AG20443 (cell line): ENCODE measurements at places on chromosomes 4 and X.

DNA sequence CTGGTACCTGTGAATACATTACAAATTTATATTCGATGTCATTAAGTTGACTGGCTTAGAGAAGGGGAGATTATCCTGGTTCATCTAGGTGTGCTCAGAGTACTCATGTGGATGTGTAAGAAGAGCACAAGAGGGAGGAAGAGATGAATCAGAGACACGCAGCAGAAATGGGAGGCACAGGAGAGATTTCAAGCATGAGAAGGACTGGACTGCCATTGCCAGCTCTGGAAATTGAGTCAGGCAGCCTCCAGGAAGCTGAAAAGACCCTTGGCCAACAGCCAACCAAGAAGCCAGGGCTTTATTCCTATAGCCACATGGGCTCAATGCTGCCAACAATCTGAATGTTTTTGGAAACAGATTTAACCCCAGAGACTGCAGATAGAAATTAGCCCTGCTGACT lies 1390.0 kb downstream of the STIM2 start:
- DNase-seq: no peak

DNA sequence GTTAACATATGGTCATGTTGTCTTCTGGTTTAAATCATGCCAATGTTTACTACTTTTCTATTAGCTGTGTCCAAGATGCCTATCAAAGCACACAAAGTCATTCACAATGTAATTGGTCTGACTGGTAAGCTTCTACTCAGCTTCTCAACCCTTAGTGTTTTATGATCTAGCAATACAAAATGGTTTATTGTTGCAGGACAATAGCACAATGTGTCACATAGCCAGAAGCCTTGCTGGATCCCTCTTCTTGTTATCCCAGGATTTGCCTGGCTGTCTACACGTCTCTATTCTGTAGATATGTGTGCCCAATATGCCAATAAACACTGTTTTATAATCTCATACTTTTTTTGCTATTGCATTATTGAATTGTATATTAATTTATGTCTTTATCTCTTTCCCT lies 1111.0 kb upstream of the AGA start:
- DNase-seq: no peak

DNA sequence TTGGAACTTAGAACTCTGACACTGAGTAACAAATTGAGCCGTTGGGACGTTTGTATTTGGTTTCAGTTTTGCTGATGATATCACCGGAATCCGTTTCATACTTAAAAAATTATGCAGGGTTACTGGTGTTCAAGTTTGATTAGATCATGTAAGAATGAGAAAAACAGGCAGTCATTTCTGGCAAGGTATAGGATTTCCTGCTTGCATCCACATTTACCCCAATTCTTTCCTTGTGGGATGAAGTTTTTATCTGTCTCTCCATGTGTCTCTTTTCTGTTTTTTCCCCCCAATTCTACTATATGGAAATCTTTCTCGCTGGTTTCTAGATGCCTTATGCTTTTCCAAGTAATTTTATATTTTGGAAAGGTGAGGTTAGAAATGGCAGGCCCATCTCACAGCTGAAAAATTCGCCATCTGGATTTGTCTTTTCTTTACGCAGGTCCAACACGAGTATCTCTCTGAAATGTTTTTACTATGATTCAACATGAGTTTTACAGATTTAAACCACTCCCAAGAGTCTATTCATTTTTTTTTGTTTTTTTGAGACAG lies 197.9 kb downstream of the SHOX start:
- no peak for DNase-seq

DNA sequence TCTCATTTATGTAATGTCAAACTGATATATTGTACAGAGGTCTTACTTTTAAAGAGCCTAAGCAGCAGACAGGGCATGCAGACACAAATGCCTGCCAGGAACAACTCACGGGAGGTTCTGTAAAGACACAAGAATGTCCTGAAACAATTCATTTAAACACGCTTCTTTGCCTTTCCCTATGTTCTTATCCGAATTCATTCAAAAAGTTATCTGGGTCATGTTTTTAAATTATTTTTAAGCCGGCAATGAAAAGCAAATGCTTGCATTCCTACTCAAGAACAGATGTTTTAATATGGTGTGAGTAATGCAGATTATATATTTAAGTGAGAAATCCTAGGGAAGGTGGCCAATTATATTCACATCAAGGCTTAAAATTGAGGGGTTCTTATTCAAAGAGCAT lies 192.6 kb downstream of the PDGFC start:
- DNase-seq: no peak

GRCh38 chr4:74794382-74795010 lies at the start of gene BTC:
Gene BTC, minus strand, starts transcription at chr4:74794523. Its CDS starts 198 bp downstream, at chr4:74794325.
- peak; percentile 33 for DNase-seq

GRCh38 chrX:8873102-8873501 lies 71.9 kb upstream of the FAM9A start:
- no peak for DNase-seq

GRCh38 chrX:40496728-40497127 lies 84.0 kb upstream of the ATP6AP2 start:
- peak; percentile 25 for DNase-seq

- DNase-seq: no peak
Measured at GRCh38 chrX:22740836-22741235, 258.9 kb upstream of the DDX53 start.

DNA sequence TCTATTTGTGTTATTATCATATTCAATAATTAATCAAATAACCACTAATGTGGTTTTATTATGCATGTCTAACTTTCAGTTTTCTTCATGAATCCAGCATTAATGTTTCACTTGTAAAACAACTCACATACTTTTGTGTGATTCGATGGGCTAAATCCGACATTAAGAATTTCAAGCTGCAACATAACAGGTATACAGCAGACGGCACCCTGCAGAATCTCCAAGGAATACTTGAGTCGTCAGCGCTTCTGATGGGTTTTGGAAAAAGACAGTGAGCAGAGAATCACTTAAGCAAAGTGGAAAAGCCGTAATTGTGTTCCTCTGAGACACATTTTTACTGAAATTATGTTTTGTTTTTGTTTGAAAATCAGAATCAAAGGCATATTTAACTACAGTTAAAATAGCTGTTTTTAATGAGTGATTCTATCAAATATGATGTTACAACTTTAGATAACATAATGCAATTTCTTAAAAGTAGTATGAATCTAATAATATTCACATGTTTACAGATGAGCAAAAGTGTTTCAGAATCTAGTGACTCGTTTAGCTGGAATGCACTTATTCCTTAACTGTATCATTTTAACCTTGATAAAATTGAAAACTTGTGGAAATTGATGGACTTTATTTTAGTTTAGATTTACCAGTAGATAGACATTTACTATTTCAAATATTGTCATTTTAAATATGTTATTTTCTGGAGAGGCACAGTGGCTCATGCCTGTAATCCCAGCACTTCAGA lies 514.8 kb downstream of the CCSER1 start:
- DNase-seq: no peak

- no peak for DNase-seq
Measured at GRCh38 chrX:9873360-9873759, 87.1 kb downstream of the SHROOM2 start.

DNA sequence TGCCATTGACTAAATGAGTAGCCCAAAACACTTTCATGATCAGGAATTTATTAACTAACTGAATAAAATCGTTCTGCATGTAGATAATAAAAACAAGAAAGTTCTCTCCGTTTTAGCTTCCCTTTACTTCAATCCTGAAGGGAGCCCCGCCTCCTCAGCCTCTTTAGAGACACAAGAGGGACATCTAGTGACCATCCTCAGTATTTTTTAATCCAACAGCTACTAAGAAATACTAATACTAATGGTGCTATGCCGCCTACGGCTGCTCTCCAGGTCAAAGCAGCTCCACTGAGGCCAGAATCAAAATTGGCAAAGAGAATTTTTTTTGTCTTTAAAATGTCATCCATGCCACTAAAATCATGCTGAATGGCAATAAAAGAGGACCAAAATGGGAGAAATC lies 3.2 kb upstream of the PCDH19 start:
- DNase-seq: peak; percentile 47

GRCh38 chr4:169337510-169337909 lies 66.8 kb upstream of the SH3RF1 start:
- peak; percentile 84 for DNase-seq

DNA sequence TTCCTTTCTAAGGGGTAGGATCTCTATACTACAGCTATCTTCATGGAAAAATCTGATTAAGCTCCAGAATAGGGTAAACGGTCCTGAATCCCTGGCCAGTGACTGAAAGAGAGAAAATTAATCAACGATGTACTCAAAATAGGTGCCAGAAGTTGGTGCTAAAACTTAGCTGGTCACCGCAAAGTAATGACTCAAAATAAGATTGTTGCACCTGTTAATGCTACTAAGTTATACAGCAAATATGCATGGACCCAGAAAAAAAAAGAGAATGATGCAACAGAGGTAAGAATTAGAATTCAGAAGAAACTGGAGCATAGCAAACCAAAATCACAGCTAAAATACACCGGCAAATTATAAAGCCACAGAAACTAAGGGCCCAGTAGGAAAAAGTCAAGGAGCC lies 239.7 kb upstream of the FAM241A start:
- no peak for DNase-seq

DNA sequence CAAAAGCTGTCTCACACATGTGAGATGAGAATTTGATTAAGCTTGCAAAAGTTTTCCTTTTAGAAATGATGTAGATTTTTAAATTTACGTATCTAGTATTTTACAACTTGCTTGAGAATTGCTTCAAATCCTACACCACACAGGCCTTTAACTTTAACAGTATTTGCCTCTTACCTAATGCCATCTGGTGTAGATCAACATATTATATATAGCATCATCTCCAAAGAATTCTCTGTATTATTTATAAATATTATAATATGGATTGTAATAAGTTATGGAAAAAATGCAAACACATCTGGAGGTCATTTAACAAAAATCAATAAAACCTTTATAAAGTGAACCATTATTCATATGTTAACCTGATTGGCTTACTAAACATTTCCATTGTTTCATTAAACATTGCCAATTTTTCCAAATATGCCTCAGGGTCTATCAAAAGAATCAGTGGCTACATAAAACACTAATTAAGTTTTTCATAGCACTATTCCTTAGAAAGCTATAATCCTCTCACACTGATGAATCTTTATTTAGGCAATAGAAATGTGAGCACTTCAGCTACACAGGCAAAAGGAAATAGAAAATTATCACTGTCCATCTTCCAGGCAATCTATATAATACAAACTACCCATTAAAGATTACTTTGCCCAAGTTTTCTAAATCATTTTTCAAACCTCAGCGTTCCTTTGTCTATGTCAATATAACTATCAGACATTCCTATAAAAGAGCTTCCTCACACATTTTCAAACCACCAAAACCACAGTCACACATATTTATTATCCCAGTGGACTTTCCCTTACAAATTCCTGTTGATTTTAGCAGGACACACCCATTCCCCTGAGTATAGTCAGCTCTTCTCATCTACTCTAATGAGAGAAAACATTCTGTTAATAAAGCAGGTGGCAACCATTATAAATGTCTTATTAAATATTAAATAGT lies 83.5 kb upstream of the INTU start:
- no peak for DNase-seq

- peak; percentile 24 for DNase-seq
Measured at GRCh38 chrX:10615931-10616774, 4.2 kb downstream of the MID1 start.

DNA sequence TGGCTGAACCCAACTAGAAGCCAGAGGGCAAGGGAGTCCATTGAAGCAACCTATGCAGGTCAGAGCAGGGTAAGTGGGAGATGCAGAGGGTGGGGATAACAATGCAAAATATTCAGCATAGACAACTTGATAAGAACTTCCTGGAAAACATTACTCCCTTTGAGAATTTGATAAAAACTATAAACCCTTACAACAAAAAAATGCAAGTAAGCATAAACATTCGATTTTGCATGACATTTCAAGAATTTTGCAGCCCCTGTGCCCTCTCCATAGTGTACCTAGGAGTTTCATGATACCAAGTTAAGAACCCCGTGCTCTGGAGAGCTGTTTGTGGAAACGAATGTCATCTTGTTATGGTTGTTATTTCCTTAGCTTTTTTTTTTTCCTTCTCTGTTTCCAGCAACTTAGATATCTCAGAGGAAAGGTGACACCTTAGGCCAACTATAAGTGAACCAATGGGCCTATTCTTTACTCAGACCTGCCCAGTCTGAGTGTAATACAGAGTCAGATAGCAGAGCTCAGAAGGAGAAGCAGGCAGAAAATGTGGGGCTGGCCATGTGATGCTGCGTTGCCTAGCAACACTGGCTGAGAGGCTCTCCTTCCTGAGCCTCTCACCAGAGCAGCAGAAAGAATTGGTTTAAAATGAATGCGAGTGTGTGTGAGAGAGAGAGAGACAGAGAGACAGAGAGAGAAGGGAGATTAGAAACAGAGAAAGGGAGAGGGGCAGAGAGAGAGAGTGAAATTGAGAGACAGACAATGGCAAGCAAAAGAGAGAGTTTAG lies 36.7 kb upstream of the GABRQ start:
- no peak for DNase-seq

- no peak for DNase-seq
Measured at GRCh38 chr4:37434469-37434868, 189.9 kb downstream of the NWD2 start.

DNA sequence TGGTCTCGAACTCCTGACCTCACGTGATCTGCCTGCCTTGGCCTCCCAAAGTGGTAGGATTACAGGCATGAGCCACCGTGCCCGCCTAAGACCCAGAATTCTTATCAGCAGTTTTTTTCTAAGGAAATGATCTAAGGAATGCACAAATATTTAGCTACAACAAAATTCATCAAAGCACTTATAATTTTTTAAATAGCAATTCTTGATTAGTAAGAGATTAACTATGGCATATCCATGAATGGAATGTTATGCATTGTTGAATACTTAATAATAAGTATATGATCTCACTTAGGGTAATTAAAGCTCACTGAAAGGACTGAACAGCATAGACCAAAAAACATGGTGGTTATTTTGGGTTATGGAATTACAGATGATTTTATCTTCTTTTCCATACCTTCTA lies 18.4 kb downstream of the CENPU start:
- DNase-seq: no peak

DNA sequence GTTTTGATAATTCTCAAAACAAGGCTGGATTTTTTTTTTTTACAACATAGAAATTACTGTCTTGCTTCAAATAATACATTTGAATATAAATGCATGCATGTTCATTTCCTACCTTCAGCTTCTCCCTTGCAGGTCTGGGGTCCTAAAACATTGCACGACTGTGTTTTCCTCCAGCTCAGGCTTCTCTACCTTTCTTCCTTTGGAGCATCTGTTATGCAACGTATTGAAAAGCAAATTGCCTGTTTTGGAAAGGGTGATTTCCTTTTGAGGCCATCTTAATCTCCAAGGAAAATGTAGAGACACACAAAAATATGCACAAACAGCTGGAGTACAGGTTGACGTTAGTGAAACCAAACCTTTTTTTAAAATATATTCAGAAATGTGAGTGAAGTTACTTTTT lies 115.6 kb upstream of the TLL1 start:
- DNase-seq: no peak

DNA sequence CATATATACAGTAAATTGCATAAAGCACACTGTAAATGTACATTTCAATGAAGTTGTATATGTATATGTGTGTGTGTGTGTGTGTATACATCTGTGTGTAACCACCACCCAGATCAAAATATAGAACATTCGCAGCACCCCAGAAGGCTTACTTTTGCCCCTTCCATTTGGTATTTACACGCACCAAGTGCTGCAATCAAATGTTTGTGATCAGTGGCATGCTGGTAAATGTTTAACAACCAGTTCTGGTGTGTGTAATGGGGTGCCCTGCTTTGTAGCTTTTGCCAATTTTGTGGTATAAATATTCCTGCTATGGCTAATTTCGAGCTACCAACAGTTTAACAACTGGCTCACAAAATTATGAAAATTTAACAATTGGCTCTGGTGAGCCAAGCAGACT lies 101.3 kb downstream of the RTL5 start:
- DNase-seq: no peak

GRCh38 chr4:124025000-124025399 lies 628.4 kb downstream of the SPRY1 start:
- no peak for DNase-seq
